Activated T-helper 1 cell treated with anti-CD3 and anti-CD28 coated beads, Interleukin-2, amount 50 U/mL, for 16 hours (primary cell): ENCODE measurements at places on chromosomes 3 and 15.

- DNase-seq = no peak
Observed at GRCh38 chr15:41893422-41894250, at the start of gene SPTBN5. TSS of gene SPTBN5 (minus strand) at chr15:41894053. CDS start at chr15:41893497, 556 bp downstream.

GRCh38 chr3:10411598-10412332 is 90.9 kb upstream of the SEC13 start:
- DNase-seq = no peak

- no peak for DNase-seq
Observed at GRCh38 chr15:80819001-80819400, 39.8 kb downstream of the CEMIP start.

GRCh38 chr3:31377045-31377642 is 155.6 kb upstream of the STT3B start:
- no peak for DNase-seq

- DNase-seq = no peak
Observed at GRCh38 chr15:95681836-95682544, 648.5 kb upstream of the NR2F2 start.

DNA sequence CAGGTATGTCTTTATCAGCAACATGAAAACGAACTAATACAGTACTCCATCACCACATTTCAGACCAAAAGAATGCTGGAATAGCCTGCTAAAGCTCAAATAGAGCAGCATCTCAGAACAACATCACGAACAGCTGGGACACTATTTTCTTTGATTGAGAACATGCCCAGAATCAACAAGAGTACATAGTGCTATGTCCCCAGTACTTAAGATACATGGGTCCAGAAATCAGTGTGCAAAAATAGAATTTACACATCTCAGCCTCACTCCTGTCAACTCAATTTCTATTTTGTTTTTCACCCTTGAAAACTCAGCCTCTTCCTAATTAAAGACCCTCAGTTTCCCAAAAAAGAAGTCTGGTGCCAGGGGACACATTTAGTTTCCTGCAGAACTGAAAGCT is 753.9 kb downstream of the AGBL1 start:
- no peak for DNase-seq

DNA sequence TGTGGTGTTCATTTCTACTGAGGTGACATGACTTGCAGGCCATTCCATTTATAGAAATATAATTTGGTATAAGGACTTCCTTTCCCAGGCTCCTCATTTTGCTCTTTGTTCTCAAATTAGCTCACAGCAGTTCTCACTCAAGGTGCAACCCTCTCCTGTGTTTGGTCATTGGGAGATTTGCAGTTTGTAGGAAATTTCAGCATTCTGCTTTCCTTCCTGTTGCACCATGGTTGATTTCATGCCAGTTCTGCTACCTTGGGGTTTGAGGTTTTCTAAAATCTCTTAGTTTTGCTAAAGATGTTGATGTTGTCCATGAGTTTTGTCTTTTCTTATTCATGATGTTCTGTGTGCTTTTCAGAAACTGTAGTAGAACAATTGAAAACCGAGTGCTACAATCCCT is 65.7 kb upstream of the PROK2 start:
- DNase-seq = no peak

GRCh38 chr3:95923496-95924210 is 890.7 kb upstream of the EPHA6 start:
- DNase-seq = no peak

GRCh38 chr3:3065876-3066275 is 44.3 kb downstream of the IL5RA start:
- DNase-seq = no peak

DNA sequence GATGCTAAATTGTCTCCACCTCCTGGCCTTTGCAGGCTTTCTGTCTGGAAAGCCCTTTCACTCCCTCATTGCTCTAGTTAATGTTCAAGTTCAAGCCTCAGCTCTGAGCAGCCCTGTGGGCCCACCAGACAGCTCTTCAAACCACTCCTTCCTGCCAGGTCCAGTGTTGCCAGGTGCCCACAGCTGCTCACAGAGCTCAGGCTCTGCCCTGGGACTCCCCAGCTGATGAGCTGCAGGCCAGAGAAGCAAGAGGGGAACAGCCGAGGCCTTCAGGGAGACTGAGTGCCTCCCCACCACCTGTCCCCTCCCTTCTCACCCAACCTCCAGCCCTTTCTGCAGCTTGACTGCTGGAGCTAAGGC is 1.3 kb upstream of the ZBTB47 start:
- no peak for DNase-seq

- no peak for DNase-seq
Observed at GRCh38 chr3:126024049-126024854, 55.3 kb downstream of the ROPN1B start.

DNA sequence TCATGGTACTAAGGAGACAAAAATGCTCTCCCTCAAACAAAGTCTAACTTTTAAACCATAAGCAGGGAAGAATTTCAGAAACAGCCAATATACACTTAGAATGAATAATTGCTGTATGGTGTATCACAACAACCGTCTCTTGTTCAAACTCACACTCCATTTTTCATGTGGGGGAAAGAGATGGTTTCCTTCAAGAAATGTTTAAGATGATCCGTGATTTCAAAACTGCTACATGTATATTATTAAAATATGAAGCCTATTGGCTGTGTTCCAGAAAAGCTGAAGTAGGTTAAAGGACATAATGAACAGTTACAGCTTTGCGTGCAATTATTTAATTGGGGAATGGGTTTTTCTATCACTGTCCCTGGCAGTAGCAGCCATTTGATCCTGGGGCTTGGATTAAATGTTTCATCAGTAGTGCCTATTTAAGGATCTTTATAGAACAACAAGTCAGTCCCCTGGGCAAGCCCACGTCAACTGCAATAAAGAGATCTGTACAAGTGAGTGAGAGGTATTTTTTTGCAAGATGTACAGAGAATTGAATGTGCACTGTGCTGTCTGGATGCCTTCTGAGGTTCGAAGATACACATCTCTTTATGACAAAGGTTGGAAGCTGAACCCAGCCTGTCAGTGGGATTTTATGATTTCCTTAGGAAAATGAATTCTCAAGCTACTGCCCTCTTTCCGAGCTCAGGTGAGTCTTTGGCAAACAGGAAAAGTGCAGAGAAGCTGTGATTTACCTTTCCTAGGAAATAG is 337.2 kb upstream of the RARB start:
- no peak for DNase-seq

DNA sequence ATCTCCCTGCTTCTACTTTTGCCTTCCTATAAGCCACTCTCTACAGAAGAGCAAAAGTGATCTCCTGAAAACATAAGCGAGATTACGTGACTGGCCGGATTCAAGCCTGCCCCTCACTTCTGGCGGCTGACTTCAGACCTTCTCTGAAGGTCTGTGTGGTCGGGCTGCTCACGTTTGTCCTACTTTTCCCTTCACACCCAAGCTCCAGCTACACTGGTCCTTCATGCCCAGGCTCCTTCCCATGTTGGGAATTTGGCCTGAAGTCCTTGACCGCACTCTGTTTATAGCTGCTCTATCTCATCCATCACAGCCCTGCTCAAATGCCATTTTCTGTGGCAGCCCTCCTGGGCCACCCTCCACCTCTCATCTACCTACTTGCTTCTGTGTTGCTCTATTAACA is 6.7 kb upstream of the PLA2G4E start:
- no peak for DNase-seq

DNA sequence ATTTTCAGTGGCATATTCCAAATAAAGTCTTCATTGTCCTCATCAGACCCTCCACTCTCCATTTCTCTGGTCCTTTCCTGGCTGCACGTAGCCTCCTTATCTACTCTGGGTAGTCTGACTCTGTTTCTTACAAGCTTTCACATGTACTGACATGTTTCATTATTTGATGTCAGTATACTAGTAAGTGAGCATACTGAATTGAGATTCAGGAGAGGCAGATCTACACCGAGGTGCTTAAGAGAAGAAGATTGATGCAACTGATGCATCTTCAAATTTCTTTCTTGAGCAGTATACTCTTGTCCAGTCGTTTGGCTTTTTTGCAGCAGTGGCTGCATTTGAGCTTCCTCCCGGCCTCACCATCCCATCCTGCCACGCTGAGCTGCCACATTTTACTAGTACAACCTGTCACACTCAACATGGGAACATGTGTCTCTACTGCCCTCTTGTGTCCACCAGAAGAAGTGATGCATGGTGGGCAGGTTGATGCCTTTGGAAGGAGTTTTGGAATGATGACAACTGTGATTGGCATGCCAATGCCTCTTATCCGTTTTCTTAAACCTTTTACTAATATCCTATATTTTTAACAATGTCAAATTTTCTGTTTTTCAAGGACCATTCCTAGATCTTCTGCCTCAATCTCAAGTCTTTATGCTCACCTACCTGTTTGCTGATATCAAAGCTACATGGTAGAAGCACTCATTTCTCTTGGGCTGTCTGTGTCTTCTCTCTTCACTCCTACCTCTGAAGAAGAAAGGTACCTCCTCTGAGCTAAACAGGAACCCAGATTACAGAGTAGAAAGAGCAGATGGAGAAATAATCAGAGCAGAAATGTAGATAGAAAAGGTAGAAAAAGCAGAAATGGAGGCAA is 38.7 kb downstream of the GUCA1C start:
- DNase-seq = peak; percentile 25

- DNase-seq = no peak
Observed at GRCh38 chr3:99881121-99881524, 63.5 kb downstream of the CMSS1 start.

GRCh38 chr3:191473661-191474198 is 12.8 kb downstream of the PYDC2 start:
- no peak for DNase-seq

DNA sequence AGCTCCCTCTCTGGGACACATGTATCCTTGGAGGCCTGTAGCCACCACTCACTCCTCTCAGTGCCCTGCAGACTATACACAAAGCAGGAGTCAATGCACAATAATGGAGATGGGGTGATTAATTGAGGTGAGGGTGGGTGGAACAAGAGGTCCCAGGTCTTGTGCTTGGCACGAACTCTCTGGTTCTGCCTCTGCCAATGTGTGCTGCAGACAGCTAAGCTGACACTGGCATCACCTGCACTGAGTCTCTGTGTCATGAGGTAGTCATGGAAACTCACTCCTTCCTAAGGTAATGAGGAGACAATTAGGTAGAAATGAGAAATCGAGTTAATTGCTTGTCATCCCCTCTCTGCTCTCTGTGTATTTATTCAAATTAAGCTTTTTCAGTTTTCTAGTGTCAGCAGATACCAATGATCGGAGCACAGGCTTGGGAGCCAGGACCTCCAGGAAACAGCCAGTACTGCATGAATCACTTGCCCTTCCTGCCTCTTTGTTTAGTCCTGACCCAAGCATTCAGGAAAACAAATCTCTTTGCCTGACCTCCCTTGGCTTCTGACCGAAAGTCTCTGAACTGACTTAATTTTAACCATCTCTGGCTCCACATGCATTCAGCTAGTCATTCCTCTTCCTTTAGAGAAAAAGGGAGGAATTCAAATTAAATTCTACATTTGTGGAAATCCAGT is 56.7 kb downstream of the DRD3 start:
- no peak for DNase-seq

DNA sequence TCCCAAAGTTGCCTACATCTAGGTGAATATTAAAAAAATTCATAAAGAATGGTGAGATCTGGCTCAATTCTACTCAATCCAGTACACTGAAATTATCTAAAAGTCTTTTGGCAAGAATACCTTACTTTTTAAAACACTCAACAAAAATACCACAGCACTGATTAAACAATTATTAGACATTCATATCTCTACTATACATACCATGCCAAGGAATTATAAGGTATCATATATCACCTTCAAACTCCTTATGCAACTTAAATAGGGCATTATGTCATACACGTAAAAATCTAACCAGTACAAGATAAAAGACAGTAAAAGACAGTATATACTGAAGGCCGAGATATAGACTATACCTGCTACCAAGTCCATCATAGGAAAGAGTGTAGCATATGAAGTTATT is 6.1 kb upstream of the ANKRD28 start:
- no peak for DNase-seq

DNA sequence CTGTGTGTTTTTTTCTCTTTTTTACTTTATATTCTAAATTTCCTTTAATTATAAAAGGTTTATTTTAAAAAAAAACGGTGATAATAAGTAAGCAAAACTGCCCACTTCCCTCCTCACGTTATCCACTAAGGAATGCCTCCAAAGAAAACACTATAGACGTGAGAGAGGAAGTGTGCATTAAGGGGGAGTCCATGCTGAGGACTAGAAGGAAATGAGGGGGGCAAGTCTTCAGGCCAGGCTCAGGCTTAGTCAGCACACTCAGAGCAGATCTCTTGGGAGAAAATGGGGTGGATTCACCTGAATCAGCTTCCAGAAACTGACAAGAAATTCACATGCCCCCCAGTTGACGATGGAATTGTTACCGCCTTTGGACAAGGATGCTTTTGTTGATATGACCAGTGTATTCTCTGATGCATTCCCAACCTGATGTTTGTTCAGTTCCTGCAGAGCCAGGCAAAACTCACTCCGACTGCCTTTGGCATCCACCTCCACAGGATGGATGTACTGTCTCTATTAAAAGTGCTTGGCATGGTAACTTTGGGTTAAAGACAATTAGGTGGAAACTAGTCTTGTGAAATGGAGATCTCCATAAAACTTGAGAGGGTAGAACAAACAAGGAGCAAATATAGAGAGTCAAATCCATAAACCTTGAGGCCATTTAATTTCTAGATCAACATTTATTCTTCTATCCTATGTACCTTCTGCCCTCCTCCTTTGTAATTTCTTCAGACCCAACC is 167.8 kb downstream of the MYRIP start:
- DNase-seq = no peak

GRCh38 chr3:15809313-15809712 is 11.5 kb upstream of the ANKRD28 start:
- DNase-seq = no peak

DNA sequence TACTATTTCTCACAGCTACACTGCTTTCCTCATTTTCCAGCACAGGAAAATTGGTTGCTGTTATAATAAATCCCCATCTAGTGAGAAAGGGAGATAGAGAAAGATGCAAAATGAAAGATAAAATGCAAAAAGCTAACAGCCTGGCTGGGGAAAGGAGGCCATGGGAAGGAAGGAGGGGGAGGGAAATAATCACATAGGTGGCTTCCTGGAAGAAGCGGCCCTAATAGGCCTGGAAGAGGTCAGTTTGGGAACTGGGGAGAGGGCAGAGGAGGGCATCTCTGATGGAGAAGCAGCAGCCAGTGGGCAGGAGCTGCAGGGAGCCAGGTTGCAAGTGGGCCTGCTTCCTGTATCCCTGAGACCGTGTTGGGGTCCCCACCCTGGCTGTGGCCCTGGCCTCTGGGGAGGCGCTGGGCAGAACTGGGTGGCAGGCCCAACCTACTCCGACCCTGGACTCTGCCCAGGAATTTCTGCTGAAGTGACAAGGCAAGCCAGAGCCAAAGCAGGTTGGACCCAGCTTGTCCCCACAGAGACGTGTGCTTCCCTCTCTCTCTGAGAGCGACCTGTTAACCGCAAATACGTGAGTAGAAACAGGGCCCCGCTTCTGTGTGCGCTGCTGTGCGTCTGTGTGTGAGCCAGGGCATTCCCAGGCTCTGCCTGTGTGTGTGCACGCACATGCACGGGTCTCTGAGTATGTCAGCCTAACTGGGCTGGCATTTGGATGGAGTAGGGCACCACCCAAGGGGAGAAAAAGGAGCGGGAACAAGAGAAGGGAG is 1.9 kb downstream of the SLC28A1 start:
- no peak for DNase-seq

- no peak for DNase-seq
Observed at GRCh38 chr15:99090011-99090699, 14.7 kb upstream of the SYNM start.
